ENCODE measurements at places on chromosomes 11 and 22.

DNA sequence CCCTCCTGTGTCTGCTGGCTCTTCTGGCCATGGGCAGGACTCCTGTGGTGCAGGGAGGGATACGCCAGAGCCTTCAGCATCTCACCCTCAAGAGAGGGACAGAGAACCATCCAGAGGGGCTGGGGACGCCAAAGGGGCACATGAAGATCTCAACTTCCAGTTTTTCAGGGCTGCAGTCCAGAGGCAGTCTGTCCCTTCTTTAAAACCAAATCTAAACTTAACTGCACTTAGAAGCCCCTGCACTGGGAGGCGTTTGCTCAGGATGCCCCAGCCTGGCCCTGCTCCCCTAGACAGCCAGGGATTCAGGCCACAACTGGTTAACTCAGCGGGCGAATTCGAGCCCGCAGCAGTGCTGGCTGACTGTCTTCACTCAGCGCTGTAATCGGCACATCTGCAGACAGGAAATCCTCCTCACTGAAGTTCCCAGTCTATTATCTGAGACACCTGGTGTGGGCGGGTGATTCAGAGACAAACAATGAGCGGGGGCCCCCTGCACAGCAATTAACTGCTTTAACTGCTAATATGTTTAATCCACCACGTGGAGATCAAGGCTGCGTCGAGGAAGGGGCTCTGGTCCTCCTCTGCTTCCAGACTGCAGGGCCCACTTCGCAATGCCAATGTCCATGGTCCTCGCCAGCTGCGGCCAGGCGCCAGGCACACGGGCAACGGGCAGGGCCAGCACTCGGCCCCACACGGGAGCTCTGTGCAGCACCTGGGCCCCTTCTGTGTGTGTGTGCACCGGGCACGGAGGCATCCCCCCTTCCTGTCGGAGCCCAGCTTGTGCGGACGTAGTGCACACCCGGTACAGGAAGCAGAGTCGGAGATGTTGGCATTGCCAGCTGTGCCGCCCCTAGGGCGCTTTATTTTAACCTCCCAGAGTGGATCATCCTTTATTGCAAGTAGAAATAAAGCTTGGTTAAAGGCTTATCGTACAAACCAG is 36.9 kb upstream of the GNB1L start:
- DNase-seq: peak; percentile 40

GRCh38 chr22:43334378-43334777 is 8.8 kb downstream of the SCUBE1 start:
- no peak for DNase-seq

DNA sequence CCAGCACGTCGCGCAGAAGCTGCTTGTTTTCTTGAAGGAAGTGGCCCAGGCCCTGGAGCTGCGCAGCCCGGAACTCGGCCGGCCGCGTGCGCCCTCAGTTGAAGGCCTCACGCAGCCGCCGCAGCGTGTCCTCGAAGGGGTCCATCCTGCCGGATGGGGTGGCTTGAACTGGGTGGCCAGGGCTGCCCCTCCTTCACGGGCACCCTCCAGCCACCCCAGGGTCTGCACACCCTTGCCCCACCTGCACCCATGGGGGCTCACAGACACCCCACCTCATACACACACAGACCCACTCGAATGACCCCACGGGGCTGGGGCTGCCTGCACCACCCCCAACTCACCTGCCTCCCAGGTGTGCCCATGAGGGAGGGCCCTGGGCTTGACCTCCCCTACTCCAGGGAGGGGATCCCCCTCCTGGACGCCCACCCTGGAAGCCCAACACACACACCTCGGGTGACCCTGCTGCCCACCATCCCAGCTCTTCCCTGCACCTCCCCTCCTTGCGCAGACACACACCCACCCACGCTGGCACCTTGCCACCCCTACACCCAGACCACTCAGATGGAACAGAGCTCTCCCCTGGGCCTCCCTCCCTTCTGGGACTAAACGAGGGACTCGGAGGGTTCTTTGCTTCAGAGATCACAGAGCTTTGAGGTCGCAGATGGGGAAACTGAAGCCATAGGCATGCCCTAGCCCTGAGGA is 6.8 kb downstream of the ALDH3B2 start:
- no peak for DNase-seq

DNA sequence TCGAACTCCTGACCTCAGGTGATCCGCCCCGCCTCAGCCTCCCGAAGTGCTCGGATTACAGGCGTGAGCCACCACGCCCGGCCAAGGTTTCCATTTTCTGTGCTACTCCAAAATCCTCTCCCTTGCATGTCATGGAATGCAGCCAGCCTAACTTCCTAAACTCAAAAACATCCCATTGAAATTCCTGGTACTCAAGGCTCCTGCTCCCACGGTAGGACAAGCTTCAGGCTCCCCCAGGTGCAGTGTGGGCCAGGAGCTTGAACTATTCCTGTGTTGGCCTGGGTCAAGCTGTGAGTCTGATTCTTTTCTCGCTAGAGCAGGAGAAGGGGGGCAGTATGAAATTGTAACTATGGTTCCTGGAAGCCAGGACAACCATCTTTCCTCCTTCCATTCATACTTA is 97.1 kb downstream of the RPL27A start:
- DNase-seq: no peak

DNA sequence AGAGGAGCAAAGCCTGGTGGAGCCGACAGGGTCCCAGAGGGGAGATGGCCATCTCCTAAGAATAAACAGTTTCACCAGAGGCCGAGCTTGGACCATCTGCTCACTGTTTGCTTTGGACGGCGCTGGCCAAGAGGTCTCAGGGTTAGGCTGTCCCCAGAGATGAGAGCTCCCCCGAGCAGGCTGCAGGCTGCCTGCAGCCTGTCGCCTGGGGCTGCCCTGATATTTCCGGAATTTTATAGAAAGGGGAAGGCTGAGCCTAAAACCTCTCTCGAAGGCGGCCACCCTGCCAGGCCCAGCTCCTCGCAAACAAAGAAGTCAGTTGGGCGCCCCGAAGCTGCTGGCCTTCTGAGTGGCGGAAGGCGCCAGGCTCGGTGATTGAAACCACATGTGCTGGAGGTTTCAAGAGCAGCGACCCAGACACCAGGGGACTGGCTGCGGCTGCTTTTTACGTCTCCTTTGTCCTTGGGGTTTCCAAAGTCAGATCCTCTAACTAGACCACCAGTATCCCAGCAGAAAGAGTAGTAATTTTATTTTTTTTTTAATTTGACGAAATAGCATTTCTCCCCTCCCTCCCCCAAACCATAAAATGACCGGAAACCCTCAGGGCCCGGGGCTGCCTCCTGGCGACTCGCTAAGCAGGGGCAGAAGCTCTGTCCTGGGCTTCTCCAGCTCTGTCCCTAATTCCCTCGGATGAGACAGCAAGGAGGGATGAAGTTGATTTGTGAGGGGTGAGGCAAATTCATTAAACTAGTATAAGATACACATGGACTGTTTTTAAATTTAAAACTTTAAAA is 57.4 kb downstream of the CLMP start:
- no peak for DNase-seq

DNA sequence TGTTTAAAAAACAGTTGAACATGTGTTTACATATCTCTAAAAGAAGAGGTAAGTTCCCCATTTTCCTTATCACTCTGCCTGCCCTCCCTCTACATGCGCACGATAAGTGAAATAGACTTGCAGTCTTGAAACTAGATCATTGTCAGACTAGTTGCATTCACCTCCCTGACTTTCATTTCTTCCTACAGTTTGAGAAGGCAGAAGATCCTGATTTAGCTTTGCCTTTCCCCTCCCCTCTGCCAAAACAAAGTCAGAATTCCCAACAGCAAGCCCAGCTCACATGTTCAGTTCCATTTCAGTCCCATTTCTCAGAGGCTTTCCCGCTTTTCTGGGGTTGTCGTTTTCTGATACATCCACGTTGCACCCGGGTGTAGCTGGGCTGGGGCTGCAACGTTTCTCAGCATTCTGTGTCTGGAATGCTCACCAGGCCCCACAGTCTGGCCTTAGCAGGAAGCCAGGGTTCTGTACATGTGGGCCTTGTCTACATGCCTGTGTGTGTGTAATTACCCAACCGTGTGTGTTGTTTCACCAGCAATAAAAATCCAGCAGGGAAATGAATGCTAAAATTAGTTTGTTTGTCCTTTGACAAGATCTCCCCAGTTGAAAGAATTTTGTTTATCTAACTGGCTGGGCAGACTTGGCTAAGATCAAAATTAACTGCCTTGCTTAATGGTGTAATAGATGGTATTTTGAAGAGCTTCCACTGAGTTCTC is 179.2 kb downstream of the DBX1 start:
- no peak for DNase-seq

- no peak for DNase-seq
Observed at GRCh38 chr11:128502726-128503125, 84.6 kb downstream of the ETS1 start.

- DNase-seq: no peak
Observed at GRCh38 chr11:107675902-107676301, 36.0 kb downstream of the SLN start.

DNA sequence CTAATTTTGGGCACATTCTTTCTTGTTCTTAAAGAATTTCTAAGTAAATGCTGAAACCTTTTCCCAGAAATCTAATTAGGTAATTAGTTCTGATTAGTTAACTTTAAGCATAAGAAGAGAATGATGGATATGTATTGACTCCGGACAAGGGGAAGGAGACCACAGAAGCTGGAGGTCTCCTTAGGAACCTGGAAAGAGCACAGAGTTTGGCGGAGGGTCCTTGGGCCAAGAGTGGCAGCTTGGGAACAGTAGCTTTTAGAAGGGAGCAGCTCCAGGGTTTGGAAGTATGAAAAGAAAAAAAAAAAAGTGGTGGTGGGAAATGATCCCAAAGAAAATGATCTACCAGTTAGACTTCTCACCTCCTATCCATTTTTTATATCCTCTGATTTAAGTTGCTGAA is 42.7 kb downstream of the FAT3 start:
- no peak for DNase-seq

DNA sequence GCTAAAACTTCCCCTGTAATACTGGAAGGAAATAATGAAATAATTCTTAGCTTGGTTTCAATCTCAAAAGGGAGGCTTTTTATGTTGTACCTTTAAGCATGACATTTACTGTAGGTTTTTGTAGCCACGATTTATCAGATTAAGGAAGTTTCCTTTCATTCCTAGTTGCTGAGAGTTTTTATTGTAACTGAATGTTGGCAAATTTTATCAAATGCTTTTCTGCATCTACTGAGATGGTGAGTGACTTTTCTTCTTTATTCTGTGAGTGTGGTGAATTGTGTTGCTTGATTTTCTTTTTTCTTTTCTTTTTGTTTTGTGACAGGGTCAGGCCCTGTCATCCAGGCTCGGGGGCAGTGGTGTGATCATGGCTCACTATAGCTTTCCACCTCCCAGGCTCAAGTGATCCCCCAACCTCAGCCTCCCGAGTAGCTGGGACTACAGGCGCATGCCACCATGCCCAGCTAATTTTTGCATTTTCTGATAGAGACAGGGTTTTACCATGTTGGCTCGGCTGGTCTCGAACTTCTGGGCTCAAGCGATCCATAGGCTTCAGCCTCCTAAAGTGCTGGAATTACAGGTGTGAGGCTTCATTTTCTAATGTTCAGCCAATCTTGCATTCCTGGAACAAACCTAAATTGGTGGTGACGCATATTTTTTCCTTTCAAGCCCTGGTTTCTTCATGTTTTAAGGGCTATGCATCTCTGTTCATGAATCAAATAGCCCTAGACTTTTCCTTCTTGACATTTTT is 26.2 kb downstream of the SUSD2 start:
- no peak for DNase-seq

DNA sequence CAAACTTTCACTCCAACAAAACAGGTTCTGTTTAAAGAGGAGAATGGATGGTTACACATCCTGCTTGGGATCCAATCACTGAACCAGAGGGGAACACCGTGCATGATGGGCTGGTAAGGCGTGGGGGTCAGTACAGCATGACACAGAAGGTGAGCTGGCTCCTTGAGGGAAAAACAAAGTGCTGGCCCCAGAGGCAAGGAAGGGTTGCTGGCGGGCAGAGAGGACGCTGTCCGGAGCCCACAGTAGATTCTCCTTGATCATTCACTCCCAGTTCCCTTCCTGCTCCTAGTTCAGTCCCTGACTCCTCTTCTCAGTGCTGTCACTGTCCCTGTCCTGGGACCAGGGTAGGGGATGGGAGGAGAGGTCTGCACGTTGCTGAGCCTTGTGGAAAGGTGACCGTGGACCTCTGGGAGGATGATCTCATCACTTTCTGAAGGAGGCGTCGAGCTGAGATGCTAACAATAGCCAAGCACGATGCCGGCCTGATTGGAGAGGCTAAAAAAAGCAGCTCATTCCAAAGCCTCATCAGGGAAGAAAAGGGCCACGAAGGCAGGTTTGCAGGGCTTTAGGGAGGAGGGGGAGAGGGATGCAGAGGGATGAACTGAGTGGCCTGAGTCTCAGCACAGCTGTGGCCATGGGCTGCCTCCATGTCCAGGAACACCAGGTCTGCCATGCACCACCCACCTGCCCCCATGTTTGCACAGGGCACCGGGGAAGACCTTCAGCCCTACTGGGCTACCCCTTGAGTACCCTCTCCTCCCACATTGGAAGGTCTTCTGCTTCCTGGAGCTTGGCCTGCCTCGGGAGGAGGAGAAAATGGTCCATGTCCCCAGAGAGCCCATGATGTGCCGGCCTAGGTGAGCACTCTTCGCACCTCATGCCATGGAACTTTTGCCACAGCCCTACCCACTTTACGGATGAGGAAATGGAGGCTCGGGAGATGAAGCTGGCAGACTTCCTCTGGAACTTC is 72.7 kb upstream of the RTL6 start:
- no peak for DNase-seq

GRCh38 chr11:22922672-22923071 is 62.4 kb upstream of the CCDC179 start:
- no peak for DNase-seq

- DNase-seq: no peak
Observed at GRCh38 chr11:69010361-69010891, 2.6 kb downstream of the MRGPRF start.

DNA sequence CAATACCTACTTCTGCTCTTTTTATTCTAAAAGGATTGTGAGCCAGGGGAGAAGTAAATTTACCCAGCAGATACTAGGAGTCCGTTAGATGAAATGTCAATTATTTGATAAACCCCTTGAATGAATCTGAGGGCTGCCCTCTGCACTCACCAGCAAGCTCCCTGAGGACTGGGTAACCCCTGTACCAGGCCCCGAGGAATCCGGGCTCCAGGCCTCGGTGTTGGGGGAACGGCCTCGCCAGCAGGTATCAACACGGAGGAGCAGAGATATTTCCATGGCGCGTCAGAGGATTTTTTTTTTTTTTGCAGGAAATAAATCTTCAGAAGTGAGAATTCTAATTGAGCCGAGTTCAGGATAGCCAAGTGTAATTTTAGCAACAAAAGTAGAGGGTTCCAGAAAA is 1408.8 kb downstream of the BRD1 start:
- no peak for DNase-seq

DNA sequence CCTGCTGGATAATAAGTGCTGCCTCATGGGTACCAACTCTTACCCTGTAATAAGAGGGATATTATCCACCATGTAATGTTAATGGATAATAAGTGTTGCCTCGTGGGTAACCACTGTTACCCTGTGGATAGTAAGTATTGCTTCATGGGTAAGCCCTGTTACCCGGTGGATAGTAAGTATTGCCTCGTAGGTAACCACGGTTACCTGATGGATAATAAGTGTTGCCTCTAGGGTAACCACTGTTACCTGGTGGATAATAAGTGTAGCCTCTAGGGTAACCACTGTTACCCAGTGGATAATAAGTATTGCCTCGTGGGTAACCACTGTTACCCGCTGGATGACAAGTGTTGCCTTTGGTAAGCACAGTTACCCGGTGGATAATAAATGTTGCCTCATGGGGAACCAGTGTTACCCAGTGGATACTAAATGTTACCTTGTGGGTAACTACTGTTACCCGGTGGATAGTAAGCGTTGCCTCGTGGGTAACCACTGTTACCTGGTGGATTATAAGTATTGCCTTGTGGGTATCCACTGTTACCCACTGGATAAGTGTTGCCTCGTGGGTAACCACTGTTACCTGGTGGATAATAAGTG is 18.6 kb upstream of the NXPE4 start:
- no peak for DNase-seq

All from activated CD8-positive, alpha-beta memory T cell treated with anti-CD3 and anti-CD28 coated beads for 48 hours (primary cell).